ENCODE measurements at places on chromosomes 12 and 14.
A peak's percentile ranks its signal among the peaks of the same experiment; 100 is the strongest.

DNA sequence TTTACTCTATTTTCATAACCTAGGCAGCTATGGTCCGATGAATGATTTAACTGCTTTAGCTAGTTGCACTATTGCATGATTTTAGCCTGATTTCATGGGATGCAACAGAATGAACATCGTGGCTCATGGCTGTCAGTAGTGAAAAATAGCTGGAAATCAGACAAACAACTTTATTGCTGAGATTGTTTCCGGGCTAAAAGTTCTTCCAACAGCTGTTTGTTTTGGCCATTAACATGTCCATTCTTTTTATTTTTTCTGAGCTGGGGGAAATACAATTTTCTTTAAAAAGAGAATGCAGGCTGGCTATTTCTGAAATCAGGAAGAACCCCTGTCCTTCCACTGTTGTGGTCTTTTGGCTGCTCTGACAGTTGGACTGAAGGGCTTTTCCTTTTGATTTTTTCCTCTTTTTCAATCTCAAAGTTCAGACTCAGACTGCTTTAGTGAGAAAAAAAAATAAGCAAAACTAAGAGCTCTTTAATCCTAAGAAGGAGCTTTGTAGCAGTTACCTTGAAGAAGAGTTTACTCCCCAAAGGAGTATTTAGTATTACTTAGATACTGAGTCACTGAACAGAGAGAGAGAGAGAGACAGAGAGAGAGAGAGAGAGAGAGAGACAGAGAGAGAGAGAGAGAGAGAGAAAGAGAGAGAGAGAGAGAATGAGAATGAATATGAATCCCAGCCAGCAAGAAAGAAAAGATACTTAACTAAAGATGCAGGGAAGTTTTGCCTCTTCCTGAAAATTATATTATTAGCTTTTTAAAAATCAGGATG is at the start of gene NAV3:
Gene NAV3 (plus strand): TSS at position 312 of the 769 bp plus-strand sequence. CDS start 568 bp downstream, outside the sequence.
- DNase-seq, result no peak

DNA sequence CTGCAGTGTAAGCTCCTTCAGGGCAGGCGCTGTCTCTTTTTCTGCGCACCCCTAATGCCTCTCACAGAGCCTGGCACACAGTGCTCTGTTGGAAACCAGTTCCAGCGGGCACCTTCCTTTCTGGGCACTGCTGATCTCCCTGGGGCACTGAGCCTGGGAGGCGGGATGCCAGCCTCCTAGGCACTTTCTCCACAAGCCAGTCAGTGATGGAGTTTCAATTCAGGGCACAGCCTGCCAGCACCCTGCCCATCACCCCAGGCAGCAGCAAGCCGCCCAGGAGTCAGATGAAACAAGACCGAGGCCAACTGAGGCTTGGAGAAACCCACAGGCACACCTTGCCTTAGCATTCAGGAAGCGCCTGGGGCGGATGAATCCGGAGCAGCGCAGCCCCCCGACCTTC is 5.7 kb upstream of the CTDSP2 start:
- DNase-seq, result no peak

DNA sequence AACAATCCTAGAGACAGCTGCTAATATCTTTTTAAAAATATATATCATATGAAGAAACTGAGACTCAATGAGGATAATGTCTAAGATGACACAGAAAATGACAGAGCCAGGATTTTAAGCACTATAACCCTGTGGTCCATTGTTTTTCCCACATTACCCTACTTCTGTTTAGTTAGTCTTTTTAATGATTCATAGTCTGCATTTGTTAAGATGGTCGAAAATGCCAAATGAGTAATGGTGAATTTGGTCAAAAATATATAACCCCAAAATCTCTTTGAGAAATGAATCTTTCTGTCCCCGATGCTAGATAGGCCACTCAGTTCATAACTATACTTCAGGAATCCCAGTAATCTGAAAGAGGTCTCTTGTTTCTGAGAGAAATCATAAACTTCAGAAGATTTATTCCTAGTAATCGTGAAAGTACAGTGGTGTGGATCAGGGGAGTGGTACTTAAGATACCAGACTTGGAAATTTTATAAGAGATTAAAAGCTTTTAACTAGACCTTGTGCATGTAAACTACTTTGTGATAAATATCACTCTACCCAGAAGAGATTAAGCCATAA is 10.8 kb downstream of the RTRAF start:
- DNase-seq, result no peak

DNA sequence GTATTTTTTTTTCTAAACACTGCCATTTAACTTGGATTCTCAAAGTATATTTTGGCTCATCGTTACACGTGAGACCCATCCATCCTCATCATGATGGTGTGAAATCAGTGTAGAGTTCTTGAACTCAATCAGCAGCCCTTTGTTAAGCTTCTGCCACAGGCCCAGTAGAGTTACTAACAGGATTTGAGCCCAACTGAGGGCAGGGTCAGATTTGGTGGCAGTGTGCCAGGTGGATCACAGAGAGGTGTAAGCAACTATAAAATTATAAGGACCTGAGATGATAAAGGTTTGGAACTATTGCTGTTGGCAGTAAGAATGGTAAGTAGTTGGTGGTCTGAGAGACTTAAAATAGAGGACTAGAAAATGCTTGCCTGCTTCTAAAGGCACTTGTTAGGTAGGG is 72.8 kb downstream of the RASSF8 start:
- no peak for DNase-seq

DNA sequence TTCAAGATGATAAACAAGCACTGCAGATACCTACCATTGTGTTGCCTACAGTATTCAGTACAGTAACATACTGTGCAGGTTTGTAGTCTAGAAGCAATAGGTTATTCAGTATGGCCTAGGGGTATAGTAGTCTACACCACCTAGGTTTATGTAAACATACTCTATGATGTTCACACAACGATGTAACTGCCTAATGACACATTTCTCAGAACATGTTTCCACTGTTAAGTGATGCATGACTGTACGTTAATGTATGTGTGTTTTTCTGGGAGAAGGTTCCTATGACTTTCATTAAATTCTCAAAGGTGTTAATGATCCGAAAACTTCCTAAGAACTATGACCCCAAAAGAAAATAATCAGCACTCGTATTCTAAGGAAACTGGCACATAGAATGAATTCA is 20.9 kb upstream of the CALM1 start:
- no peak for DNase-seq

- DNase-seq, result no peak
These were observed 39.6 kb upstream of the YY1 start for GRCh38 chr14:100199240-100199860.

DNA sequence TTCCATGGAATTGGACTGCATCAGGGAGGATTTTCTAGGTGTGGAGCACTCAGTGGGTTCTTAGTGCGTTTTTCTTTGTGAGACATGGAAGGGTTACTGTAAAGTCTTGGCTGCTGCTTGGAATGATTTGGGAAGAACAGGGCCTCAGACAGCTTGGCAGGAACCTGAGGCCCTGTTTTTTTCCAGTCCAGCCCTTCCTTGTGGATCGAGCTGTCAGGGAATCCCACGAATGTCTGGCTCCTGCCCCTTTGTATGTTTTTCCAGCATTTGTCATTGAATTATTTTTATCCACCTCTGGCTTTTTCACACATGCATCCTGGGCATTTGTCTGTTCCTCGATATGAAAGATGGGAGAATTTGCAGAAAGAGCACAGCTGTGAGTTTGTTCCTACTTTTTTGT is 158.5 kb downstream of the TGFB3 start:
- DNase-seq, result no peak

- no peak for DNase-seq
These were observed 229.4 kb downstream of the ZFP36L1 start for GRCh38 chr14:68563251-68564131.

- no peak for DNase-seq
These were observed 86.6 kb downstream of the CDK17 start for GRCh38 chr12:96313606-96314005.

- DNase-seq, result no peak
These were observed 104.5 kb upstream of the MED13L start for GRCh38 chr12:116381744-116382685.

DNA sequence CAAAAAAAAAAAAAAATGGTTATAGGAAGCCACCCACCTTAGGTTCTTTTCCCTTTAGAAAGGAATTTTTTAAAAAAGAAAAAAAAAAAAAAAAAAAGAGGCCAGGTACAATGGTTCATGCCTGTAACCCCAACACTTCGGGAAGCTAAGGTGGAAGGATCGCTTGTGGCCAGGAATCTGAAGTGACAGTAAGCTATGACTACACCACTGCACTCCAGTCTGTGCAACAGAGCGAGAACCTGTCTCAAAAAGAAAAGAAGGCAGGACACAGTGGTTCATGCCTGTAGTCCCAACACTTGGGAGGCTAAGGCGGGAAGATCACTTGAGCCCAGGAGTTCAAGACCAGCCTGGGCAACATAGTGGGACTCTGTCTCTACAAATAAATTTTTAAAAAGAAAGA is 36.0 kb downstream of the SPTLC2 start:
- no peak for DNase-seq

DNA sequence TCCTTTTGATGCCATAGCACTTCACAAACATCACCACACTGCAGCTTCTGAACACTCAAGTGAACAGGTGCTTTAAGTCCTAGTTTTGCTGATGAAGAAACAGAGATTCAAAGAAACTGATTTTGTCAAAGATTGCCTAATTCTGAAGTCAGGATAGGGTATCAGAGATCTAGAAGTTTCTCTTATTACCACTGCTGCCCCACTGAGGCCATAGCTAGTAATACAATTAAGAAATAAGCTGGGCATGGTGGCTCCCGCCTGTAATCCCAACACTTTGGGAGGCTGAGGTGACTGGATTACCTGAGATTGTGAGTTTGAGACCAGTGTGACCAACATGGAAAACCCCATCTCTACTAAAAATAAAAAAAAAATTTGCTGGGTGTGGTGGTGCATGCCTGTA is 458.3 kb upstream of the SEL1L start:
- DNase-seq, result no peak

DNA sequence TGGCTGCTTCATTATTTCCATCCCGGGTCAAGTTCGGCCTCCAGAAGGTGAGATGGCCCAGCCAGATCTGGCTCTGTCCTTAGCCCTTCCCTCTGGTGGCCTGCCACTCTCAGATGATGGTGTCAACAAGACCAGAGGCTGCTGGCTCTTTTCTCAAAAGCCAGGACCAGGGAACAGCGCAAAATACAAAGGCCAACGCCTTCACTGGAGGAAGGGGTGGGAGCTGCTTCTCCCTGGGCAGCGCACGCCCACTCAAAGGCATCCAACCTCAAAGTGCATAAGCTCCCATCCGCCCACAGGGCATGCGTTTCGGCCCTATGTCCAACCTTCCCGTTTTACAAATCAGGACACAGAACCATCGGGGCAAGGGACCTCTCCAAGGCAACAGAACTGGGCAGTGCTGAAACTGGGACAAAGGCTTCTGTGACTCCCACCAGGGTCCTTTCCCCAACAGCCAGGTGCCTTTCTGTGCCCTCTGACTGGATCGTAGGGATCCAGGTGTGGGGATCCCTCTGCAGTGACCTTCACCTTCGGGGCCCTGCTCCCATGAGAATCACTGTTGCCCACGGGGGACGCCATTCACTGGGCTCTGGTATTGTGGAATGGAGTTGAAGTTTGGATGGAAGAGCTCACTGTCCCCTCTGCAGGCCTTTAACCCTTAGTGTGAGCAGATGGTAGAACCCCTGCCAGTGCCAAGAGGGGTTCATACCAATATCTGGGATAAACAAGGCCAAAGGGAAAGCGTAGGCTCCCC is 76.8 kb downstream of the NINJ2 start:
- DNase-seq, result no peak

- DNase-seq, result no peak
These were observed 7.4 kb upstream of the GAS2L3 start for GRCh38 chr12:100565987-100566545.

GRCh38 chr14:24285351-24285750 is 14.0 kb upstream of the RABGGTA start:
- DNase-seq, result no peak

- DNase-seq, result no peak
These were observed 129.9 kb downstream of the WIF1 start for GRCh38 chr12:64991121-64991611.

DNA sequence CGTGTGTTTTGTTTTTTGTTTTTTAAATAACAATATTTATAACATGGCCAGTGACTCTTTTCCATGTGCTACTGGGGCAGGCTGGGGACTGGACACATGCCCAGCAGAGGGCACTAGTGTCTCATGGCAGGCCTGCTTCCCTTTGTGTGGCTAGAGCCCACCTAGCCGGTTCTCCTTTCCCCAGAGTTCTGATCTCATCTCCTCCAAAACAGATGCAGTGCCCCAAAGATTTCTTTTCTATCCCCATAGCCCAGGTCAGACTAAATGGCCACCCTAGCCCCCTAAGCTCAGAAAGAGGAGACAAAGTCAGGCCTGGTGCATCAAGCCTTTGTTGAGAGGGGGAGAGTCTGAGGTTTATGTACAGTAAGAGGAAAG is 21.2 kb downstream of the PRPF40B start:
- DNase-seq, result peak; percentile 69
